ENCODE measurements at places on chromosomes 5 and 9. TPM values are rescaled to one million over a fixed set of nuclear protein-coding genes. Genes with fewer than 3 reads are reported as not detected.

DNA sequence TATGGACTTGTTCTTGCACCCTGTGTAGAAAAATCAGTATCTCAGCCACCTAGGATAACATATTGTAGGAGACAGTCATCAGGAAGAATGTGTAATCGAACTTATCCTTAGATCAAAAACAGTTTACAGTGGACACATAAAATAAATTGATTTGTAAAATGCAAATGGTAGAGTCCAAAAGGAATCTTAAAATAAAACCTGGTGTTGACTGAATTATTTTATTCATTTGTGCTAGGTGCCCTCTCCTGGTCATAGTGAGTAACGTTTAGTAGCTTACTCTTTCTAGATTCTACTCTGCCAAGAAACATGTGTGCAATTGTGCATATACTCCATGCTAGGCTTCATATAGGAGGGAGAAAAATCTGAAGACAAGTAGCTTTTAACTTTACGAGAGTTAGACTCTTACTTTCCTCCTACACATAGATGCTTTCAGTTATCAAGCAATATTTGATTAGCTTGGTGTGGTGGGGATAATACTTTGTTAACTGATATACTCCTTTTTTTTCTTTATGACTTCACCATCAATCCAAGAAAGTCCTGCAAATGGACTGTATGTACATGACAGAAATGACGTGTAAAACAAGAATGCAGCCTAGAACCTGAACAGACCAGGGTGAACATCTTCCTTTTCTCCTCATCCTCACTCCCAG is 23.7 kb upstream of the LOX start:
- DNase-seq: no peak

GRCh38 chr5:111513131-111513520 is 791 bp upstream of the STARD4 start:
- no peak for DNase-seq

GRCh38 chr5:178305801-178306200 is 73.2 kb upstream of the PHYKPL start:
- no peak for DNase-seq

- DNase-seq: no peak
These were observed 58.8 kb downstream of the ARHGAP26 start for GRCh38 chr5:142828797-142829535.

DNA sequence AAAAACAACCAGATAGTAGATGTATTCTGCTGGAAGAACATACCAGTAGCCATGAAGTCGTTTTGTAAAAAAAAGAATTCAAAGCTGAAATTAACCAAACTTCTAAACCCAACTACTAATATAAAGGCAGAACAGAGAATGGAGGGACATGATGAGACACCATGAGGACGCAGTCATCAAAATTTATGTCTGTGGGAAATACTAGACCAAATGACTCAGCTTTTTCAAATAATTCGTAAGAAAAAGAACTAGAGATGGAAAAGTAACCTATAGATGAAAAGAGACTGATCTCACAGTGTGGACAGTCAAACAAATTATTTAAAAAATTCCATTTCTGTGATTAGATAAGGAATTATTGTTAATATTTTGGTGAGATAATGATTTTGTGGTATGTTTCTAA is 10.3 kb downstream of the TTC23L start:
- DNase-seq: no peak

GRCh38 chr5:86118542-86118941 is 499.2 kb upstream of the COX7C start:
- DNase-seq: no peak

Gene CHMP5
- 73.0 TPM for total RNA-seq

Gene SCGB3A2
- total RNA-seq: not detected

Gene ANKRD33B
- 1.4 TPM for total RNA-seq

Gene TAL2
- 0.58 TPM for total RNA-seq
